ENCODE measurements at places on chromosomes 6 and 20.

DNA sequence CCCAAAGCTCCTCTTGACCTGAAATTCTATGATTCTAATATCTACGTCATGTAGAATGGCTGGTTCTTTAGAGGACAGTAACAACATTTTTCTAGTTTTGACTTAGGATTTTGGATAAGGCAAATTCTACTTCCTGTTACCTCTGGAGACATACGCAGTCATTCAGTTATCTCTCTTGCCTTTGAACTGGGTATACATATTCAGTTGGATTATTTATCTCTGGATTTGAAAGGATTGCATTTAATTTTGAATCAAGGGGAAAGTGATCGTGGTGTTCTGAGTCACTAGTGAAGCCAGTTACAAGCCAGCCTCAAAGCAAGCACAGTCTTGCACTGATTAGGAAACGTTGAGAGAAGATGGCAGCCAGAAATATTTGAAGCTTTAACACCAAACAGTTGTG is 35.3 kb upstream of the BCAS1 start:
- DNase-seq: no peak

DNA sequence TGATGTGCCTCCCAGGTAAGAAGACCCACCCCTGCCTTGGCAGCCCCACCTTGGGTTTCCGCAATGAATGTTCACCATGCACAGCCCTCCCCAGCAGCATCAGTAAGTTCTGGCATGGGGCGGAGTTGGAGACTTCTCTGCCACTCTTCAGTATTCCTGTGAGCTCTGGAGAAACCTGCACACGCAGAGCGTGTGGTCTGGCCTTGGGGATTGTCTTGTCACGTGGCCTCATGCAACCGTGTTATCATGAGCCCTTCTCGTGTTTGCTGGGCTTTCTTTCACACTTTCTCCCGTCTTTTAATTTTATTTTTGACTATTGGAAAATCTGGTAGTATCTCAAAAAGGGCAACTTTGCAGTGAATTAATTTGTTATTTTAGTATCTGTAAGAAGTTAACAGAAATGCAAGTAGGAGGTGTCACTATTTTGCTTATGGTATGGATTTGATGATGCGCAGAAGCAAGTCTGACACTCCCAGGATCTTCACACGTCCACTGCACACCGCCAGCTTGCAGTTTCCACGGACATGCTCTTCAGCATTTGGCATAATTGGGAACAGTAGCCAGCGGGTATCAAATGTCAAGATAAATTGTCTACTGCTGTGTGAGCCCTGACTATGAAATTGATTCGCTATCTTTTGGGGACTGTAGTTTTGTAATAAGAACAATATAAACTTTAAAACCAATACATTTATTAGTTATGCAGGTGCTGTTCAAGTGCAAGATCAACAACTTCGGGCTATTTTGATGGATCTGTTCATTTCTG is 463.5 kb downstream of the QKI start:
- no peak for DNase-seq

DNA sequence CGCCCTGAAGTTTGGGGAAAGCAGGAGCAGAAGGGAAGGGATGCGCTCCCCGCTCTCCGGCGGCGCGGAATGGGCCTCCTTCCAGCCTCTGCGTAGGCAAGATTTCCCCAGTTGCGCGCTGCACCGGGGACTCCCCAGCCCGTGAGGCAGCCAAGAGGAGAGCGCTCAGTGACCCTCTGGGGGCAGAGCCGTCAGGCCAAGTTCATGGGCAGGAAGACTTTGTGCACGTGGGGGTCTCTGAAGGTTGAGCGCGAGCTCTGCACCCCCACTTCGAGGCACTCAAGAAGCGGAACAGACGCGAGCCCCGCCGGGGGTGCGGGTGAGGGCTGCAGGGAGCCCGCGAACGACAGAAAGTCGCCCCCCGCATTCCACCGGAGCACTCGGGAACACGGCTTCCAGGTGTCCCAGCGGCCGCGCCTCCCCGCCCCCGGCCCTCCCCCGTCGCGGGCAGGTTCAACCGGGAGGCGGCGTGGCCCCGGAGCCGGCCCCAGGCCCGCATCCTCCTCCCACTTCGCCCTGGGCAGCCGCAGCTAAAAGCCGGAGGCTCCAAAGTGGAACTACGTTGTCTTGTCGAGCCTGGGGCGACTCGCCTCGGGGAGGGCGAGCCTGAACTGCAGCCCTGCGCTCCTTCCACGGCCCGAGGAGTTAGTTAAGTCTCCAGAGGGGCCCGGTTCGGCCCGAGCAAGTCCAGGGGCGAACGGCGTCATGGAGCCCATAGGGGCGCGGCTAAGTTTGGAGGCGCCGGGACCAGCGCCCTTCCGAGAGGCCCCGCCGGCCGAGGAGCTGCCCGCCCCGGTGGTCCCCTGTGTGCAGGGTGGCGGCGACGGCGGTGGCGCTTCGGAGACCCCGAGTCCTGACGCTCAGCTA is at the start of gene PPP1R3G:
Gene PPP1R3G (plus strand): TSS at position 561 of the 867 bp plus-strand sequence. CDS start 145 bp downstream, at position 706.
- peak; percentile 45 for DNase-seq

DNA sequence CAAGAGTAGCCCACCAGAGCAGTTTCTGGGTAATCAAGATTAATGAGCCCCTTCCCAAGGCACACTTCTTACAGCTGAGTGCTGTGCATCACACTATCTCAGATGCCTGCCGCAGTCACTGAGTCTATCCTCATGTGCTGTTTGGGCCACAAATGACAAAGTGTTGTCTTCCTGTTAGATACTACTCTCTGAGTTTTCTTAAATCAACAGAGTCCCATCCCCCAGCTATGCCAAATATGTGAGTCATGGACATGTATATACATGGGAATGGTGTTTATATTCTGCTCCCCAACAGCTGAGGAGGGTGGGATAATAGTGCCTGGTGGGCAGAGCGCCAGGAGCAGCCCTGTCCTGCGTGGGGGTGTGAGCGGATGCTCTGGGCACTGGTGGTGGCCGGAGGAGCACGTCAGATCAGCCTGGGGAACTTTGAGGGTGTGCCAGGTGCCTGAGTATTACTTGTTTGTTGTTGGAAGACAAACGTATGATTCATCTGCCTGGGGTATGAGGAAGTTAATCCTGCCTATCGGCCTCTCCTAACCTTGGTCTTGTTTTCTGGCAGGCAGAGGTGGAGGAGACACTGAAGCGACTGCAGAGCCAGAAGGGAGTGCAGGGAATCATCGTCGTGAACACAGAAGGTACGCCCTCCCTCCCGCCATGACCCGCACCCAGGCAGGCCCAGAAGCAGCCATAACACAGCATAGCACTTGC is 9.6 kb downstream of the DYNLRB1 start:
- DNase-seq: peak; percentile 90

GRCh38 chr6:39302669-39303424 is 11.4 kb downstream of the KCNK17 start:
- DNase-seq: peak; percentile 91

DNA sequence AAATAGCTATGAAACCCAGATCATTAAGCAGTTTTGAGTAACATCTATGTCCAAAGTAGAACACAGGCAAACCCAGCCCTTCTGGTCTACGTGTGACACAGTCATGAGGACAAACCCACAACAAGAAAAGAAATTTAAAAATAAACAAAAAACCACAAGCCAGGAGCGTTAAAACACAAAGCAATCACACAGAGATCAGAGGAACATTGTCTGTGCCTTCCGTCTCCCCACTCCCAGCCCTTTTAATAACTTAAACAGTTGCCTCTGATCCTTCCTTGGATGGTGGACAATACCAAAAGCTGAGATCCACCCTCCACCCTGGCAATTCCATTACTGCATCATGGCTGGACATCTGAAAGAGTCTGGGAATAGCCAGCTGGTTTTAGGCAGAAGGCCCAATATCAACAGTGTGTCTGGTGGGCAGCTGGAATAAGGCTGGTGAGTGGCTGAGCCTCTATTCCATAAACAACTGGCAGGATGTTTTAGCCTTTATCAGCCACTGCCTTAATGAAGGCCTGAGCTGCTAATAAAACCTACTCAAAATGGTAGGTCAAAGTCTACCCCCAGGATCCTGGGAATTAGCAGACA is 15.7 kb upstream of the LAMA4 start:
- no peak for DNase-seq

- peak; percentile 46 for DNase-seq
Observed at GRCh38 chr20:49794336-49795134, 18.1 kb upstream of the SLC9A8 start.

GRCh38 chr20:53774461-53775203 is 181.0 kb upstream of the ZNF217 start:
- no peak for DNase-seq

GRCh38 chr6:159380114-159380513 is 210.9 kb downstream of the FNDC1 start:
- DNase-seq: no peak

GRCh38 chr20:25389858-25390537 is 637 bp downstream of the ABHD12 start:
- DNase-seq: peak; percentile 50

GRCh38 chr20:63978319-63979228 is 868 bp downstream of the SAMD10 start:
- peak; percentile 90 for DNase-seq

DNA sequence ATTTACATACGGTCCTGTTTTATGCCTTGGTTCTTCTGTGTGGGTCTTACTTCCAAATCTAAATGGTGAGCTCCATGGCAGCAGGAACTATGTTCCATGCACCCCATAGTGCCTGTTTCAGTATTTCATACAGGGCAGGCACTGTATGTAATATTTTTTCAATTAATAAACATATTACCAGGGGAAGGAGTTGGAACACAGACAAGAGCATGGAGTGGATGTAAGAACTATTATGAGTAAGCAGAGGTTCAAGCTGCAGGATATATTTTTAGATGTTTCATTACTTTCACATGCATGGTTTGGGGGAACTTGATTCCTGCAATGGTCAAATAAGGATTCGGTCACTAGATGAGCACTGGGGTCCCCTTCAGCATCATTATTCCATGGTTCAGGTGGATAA is 108.3 kb downstream of the KIF13A start:
- DNase-seq: no peak

DNA sequence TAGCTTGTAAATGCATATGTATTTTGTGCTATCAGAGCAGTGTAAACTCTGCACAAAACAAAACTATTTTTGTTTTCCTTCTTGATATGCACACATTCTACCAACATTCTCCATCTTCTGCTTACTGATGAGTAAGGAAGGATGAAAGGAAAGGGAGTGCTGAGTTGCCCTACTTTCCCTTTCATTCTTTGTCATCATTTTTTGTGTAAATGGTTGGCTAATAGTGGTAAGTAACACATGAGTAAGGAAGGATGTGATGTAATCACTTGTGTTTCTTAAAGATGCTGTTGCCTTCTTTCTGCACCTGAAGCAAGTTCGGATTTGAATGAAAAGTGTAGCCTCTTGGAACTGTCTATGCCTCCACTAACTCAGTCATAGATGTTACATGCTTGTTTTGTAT is 4.6 kb upstream of the REV3L start:
- DNase-seq: no peak

GRCh38 chr6:28125401-28125800 is 992 bp downstream of the ZSCAN16 start:
- no peak for DNase-seq

- DNase-seq: no peak
Observed at GRCh38 chr20:62898970-62899632, 27.2 kb downstream of the DIDO1 start.

DNA sequence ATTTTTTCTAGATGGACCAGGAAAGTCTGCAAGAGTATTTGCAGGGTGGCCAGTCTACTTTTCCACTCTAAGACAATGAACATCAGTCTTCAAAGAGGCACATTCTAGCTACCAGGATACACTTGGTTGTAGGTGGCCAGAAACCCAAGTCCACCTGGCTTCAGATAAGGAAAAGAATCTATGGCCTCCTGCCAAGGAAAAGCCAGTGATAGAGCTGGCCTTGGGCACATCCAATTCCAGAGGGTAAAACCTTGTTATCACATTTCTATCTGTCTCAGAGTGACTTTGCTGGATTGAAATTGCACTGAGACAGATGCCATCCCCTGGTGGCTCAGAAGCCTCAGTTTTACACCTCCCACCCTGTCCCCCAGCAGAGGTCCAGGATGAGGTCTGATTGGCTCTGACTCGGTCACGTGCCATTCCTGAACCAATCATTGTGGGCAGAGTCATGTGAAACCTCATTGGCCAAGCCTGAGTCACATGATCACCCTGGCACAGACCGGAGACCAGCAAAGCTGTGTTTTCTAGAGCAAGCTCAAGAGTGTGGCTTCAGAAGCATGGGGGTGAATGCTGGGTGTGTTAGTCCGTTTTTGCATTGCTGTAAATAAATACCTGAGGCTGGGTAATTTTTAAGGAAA is 497.4 kb upstream of the SULF2 start:
- no peak for DNase-seq

DNA sequence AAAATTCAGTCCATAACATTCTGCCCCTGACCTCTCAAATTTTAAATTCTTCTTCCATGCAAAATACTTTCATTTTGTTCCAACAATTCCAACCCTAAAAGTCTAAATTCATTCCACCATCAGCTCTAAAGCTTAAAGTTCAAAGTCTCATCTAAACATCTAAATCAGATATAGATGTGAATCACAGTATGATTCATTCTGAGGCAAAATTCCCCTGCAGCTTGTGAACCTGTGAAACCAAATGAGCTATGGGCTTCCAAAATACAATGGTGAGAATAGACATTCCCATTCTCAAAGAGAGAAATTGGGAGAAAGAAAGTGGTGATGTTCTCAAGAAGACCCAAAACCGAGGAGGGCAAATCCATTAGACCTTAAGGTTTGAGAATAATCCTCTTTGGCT is 309.8 kb downstream of the HIVEP2 start:
- DNase-seq: no peak

GRCh38 chr6:140809694-140810101 is 1323.0 kb upstream of the GJE1 start:
- no peak for DNase-seq

DNA sequence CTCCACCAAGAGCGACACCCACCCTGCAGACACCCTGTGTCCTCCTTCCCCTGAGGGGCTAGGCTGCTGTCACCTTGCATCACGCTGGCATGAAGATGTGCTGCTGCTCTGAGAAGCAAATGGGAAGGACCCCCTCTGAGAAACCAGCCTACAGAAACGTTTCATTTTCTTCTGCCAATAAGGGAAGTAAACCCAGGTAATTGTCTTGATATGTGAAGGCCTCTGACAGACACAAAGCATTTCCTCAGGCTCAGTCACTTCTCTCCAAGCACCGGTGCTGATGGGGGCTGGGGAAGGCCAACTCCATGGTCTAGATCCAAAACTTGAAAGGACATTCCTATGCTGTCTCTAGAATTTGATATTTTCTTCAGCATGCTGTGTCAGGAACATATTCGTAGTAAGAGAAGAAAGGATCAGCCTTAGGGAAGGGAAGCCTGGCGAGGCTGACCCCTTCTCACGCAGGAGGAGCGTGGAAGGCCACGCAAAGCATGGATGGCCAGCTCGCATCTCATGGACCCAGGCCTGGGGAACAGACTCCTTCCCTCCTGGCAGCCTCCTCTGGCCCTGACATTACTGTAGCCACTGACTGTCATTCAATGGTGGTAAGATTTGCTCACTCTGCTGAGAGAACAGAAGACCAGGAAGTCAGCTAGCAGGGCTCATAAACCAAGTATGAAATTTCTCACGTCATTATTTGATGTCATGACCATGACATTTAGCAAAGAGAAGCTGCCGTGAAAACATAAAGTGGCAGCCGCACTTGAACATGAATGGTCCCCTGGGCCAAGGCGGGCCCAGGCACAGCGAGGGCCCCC is 20.4 kb downstream of the ACSS1 start:
- DNase-seq: no peak

DNA sequence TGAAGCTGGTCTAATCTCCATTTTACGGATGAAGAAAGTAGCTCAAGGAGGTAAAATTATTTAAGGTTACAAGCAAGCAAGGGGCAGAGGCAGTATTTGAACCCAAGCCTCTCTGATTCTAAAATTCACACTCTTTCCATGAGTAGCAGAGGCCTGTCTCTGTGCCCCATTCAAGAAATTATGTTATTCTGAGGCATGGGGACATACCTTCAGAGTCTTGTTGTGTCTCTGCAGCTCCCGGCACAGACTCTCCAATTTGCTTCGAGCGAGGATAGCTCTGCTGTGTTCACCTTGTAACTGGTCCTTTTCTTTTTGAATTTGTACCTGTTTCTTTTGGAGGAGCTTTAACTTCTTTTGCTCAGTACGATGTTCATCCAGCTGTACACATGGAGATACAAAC is 21.5 kb downstream of the TXLNB start:
- DNase-seq: no peak

Measured in transverse colon (tissue), 4 donors.